ENCODE measurements at places on chromosomes 1 and 21.

DNA sequence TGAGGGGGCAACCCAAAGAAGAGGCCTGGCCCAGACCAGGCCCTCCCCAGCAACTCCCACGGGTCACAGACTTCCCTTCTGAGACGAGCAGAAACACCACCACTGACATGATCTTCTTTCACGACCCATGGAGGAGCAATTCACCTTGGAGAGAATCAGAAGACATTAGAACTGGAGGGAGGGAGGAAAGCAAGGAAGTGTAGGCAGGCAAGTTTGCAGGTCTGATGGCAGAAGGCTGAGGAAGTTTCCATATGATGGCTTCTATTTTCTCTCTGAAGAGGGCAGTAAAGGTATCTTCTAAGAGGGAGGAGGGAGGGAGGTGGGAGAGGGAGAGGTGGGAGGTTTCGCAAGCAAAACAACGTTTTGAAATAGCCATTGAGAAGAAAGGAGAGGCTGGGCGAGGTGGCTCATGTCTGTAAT, 1.4 kb upstream of the UBXN10 start:
- no peak for DNase-seq

- DNase-seq = no peak
Measured at GRCh38 chr1:165344736-165345135, 11.8 kb downstream of the LMX1A start.

DNA sequence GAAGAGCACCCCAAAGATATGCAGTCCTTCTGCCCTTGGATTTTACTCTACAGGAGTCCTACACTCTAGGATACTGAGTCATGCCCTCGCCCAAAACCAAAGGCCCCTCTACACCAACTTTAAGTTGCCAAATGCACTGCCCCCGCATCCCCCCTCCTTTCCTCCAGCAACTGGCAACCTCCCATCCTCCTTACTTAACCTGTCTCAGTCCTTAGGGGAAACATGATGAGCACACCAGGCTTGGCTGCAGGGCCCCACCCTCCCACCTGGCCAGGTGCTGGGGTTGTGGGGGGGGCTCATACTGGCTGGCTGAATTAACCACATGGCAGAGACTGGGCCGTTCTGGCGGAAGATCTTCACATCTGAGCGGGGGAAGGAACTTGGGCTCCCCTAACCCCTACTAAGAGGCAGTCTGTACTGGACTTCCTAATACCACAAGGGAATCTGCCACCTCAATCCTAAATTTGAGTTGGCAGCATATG, 1.2 kb downstream of the HDGF start:
- DNase-seq = peak; percentile 51

DNA sequence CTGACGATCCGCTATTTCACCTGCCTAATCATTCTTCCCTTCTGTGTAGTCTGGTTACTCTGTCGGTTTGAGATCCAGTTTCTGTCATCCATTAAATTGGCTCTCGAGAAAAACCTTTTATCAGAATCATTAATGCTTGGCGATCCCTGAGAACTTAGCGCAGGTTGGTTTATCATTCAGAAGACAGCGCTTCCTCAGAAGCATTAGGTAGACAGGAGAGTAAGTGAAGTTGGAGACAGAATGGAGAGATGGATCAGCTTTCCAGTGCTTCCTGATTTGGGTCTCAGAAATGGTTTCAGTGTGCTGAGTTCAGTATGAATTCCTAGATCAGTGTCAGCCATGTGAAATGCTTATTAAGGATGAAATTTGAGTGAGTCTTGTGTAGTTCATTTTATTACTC, 1.3 kb downstream of the USP1 start:
- DNase-seq = no peak

GRCh38 chr1:234369784-234370183, 3.5 kb upstream of the COA6 start:
- DNase-seq = no peak

GRCh38 chr1:59666106-59666505, 148.6 kb upstream of the HOOK1 start:
- no peak for DNase-seq

- DNase-seq = no peak
Measured at GRCh38 chr1:59272507-59272906, 24.4 kb upstream of the FGGY start.

DNA sequence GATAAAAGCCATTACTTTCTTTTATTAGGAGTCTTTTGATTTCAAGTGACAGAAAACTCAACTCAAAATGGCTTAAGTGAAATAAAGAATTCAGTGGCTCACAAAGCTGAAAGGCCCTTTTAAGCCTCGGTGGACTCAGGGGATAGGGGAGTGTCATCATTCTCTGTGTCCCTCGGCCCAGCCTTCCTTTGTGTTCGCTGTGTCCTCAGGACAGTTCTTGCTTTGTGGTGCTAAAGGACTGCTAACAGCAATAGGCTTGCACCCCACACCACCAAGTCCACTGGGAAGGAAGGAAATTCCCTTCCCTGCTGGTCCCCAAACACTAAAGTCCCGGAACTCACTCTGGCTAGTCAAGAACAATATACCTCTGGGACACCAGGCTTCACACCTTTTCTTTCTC, 129.2 kb downstream of the NTPCR start:
- DNase-seq = no peak

DNA sequence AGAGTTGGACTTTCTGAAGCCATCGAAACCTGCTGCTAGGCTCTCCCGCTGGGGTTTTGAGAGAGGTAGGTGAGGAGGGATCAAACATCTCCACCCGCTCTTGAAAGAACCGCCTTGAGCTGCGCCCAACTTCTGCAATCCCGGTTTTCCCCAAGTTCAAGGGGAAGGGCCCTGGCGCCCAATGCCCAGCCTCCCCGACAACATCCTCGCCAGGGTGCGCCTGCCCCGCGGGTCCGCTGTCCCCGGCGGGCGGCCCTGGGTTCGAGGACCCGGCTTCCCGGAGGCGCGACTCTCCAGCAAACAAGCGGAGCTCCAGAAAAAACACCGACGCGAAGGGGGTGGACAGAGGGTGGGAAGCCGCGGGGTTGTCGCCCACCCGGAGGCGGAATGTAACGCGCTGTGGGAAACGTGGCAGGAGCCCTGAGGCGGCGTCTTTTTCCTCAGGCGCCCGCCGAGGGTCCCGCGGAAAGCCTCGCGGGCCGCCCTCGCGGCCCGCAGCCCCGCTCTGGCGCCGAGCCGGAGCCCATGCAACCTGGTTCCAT, 607 bp downstream of the BTG3 start:
- DNase-seq = peak; percentile 46

- DNase-seq = no peak
Measured at GRCh38 chr1:87513255-87513654, 184.6 kb downstream of the LMO4 start.

DNA sequence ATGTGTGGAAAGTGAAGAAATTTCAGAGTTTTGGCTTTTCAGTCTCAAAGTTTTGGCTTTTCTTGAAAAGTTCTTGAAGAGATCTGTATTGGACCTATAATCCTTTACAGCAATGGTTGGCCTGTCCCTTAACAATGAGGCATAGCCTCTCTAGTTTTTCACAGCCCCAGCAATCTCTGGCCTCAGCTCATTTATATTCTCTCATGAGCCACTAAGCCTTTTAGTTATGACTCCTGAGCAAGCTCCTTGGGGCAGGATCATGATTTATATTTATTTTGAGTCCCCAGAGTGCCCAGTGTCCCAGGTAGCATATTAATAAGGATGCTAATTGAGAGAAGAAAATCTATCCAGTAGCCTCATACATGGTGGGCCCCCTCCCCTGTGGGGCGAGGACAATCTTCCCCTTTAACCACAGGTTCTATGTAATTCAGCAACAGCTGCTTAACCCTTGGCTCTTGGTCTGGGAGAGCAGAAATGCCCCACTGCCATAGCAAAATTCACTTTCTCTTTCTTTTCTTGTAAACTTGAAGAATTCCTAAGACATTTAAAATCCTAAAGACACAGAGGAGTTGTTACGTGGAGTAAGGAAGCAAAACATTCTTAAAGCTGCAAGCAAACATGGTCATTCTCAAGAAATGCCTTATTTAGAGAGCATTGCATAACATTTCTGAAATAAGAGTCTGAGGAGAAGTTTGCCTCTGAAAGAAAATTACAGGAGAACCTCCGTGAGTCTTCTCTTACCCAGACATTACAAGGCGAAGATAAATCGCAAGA, 6.3 kb downstream of the NGF start:
- DNase-seq = no peak

- no peak for DNase-seq
Measured at GRCh38 chr1:19925342-19926070, 2.1 kb upstream of the PLA2G2E start.

- DNase-seq = no peak
Measured at GRCh38 chr1:8363186-8363766, 45.4 kb downstream of the SLC45A1 start.

- DNase-seq = no peak
Measured at GRCh38 chr21:41589620-41590175, 81.7 kb upstream of the TMPRSS2 start.

- DNase-seq = no peak
Measured at GRCh38 chr1:116577759-116578314, 7.0 kb upstream of the CD58 start.

- DNase-seq = no peak
Measured at GRCh38 chr1:193019442-193020026, 39.6 kb downstream of the UCHL5 start.

DNA sequence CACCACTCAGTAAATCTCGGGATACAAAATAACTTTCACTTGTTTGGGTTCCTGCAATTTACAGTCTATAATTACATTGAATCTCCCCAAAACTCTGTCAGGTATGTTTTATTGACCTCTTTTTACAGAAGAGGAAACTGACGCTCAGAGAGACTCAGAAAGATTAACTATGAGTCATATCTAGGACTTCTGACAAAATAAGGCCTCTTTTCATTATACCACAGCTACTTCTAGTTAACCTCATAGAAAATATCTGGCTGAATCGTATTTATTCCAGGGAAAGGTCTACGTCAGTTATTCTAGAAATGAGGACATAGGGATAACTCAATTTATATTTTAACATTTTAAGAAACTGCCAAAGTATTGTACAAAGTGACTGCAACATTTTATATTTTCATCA, 211.1 kb upstream of the FAM78B start:
- DNase-seq = no peak

DNA sequence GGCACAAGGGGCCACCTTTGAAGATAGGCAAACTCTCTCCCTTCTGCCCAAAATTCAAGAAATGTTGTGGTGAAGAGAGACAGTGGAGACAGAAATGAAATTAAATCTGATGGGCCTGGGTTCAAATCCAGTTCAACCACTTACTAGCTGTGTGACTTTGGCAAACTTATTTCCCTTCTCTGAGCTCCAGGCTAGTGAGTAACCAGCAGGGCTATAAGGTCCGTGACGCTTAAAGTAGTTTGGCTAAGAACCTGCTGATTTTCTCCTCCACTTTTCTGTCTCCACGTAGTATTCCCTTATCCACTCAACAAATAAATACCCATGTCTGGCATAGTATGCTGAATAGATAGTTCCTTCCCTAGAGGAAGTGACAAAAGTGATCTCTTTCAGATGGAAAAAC, 1.9 kb downstream of the SLC2A1 start:
- no peak for DNase-seq

- DNase-seq = no peak
Measured at GRCh38 chr1:10891091-10891490, 94.6 kb upstream of the CASZ1 start.

GRCh38 chr1:14282707-14283106, 315.8 kb upstream of the KAZN start:
- no peak for DNase-seq

GRCh38 chr1:186104459-186104858, 270.6 kb downstream of the TPR start:
- no peak for DNase-seq

DNA sequence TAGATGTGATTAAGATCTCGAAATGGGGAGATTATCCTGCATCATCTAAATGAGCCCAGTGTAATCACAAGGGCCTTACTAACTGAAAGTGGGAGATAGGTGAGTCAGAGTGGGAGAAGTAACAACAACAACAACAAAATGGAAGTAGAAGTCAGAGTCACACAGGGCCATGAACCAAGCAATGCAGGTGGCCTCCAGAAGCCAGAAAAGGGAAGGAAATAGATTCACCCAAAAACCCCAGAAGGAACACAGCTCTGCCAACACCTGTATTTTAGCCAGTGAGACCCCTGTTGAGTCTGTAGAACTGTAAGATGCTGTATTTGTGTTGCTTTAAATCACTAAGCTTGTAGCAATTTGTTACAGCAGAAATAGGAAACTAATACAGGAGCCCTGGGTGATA, 4.1 kb downstream of the TAGLN2 start:
- no peak for DNase-seq

DNA sequence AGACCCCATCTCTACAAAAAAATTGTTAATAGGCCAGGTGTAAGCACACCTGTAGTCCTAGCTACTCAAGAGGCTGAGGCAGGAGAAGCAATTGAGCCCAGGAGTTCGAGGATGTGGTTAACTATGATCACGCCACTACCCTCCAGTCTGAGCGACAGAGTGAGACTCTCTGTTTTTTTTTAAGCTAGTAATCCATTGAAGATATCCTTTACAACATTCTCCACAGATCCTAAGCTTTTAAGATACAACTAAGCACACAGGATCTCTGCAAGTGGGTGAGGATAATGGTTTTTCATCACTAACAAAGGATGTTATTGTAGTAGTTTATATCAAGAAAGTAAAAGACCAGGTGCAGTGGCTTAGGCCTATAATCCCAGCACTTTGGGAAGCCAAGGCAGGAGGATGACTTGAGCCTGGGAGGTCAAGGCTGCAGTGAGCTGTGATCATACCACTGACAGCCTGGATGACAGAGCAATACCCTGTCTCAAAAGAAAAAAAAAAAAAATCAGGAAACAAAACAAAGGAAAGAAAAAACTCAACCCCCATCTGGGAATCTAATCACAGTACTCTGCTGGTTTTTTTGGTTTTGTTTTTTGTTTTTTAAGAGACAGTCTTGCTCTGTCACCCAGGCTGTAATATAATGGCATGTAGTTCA, 166.1 kb downstream of the RERE start:
- no peak for DNase-seq

- no peak for DNase-seq
Measured at GRCh38 chr1:217062586-217062985, 339.4 kb upstream of the ESRRG start.

DNA sequence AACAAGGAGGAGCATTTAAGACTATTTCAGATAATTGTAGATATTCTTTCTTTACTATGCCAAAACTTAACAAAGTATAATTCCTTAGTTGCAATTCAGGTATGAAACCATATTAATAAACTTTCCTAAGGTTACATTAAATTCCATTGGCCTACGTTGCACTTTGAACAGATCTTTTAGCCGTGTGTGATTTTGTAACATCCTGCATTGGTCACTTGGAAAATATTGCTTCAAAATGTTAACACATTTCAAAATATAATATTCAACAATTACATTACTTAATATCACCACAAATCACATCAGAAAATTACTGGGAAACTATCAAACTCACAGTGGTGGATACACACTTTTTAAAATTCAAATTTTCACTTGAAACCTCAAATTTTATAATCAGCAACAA, 20.2 kb downstream of the ETS2 start:
- DNase-seq = no peak
